ENCODE measurements at places on chromosomes 4 and X. TPM values are rescaled to one million over a fixed set of nuclear protein-coding genes. Genes with fewer than 3 reads are reported as not detected.
A peak's percentile ranks its signal among the peaks of the same experiment; 100 is the strongest.

Gene GAGE12H
- polyA plus RNA-seq: 27.9 TPM

Gene TMEM185A
- polyA plus RNA-seq: 48.7 TPM

Gene TEX11
- polyA plus RNA-seq: 12.6 TPM

Gene CASP6
- 3.6 TPM for polyA plus RNA-seq

Gene IKBKG
- polyA plus RNA-seq: 27.9 TPM

DNA sequence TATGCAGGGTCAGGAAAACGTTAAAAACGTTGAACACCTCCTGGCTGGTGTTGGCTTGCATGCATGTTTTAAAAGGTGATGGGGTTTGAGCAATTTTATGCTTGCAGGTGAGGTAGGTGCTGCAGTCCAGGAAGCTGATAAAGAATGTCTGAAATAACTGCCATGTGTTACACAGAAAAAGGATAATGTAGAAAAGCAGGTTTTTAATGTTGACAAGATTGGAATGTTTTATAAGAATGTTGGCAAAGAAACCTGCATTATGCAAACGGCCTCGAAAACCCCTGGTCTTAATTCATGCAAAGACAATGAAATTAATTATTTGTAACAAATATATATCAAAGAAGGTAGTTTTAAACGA is 723.7 kb upstream of the AGA start:
- DNase-seq: no peak

- DNase-seq: peak; percentile 30
Measured at GRCh38 chr4:8010618-8011017, 71.0 kb upstream of the AFAP1 start.

- DNase-seq: no peak
Measured at GRCh38 chr4:96166806-96167205, 326.9 kb downstream of the PDHA2 start.

DNA sequence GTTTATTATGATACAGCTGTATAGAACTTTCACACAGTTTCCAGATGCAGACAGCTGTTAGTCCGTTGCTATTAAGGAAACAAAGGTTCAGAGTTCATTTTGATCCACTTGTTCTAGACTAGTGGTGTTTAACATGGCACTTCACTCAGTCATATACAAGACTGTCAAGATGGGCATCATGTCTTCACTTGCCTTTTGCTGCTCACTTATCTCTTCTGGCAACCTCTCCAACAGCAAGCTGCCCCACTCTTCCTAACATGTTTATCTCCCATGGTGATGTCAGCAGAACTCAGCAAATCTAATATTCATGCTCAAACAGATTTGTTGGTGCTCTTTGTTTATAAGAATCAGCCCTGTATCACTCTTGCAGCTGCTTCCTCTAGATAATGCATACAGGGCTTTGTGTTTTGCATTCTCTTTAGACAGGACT is 236.2 kb upstream of the HAND2 start:
- no peak for DNase-seq

DNA sequence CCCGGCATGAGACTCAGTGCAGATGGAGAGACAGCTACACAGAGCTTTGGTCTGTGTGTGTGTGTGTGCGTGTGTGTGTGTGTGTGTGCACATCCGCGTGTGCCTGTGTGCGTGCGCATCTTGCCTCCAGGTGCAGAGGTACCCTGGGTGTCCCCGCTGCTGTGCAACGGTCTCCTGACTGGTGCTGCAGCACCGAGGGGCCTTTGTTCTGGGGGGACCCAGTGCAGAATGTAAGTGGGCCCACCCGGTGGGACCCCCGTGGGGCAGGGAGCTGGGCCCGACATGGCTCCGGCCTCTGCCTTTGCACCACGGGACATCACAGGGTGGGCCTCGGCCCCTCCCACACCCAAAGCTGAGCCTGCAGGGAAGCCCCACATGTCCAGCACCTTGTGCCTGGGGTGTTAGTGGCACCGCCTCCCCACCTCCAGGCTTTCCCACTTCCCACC is 14.3 kb downstream of the FGFR3 start:
- DNase-seq: no peak

All from testis (tissue), 5 donors.